ENCODE measurements at places on chromosomes 4 and X.

- no peak for DNase-seq
Measured at GRCh38 chr4:150389896-150390530, 191.9 kb upstream of the MAB21L2 start.

GRCh38 chr4:152369902-152370295 is 166.0 kb downstream of the FBXW7 start:
- DNase-seq = no peak

GRCh38 chr4:9988363-9988749 is 32.9 kb downstream of the SLC2A9 start:
- DNase-seq = no peak

- DNase-seq = no peak
Measured at GRCh38 chr4:88391703-88392102, 13.1 kb downstream of the HERC6 start.

DNA sequence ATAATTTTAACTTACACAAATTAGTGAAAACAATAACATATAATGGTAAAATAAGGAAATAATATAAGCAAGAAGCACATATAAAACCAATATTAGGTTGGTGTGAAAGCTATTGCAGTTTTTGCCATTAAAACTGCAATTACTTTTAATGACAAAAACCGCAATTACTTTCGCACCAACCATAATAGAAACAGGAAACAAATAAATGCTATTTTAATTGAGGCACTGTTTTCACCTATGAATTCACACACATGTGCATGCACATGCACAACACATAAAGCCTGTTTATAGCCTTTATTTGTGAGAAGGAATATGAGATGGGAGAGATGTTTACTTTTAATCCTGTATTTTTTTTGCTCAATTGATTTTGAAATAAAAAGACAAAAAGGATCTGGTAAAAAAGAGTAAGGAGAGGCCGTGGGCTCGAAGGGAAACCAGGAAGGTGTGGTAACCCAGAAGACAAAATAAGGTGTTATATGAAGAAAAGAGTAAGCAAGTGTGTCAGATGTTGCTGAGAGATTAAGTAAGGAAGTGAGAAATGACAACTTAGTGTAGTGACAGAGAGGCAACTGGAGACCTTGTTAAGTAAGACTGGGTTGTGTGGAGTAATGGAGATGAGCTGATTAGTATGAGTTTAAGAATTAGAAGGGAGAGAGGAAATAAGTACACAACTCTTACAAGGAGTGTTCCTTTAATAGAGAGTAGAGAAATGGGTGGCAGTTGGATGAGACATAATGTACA is 69.0 kb downstream of the KLHL13 start:
- no peak for DNase-seq

DNA sequence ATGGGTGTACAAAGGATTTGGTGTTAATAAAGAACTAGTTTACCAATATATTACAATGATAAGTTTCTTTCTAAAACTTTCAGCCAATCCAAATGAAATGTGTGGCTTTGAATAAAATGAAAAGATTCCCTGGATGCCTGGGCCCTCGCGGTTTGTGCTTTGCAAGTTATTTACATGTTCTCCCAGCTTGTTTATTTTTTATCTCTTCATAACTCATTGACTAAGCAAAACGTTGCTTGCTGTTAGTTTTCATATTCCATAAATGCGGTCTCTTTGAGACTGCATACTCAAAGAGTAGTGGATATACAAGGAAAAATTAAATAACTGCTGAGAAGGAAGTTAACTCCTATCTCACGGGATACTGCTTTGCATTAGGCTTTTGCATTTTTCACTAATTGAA is 26.0 kb downstream of the FHDC1 start:
- no peak for DNase-seq

- no peak for DNase-seq
Measured at GRCh38 chrX:421646-422391, 35.1 kb upstream of the PPP2R3B start.

- DNase-seq = no peak
Measured at GRCh38 chrX:139290310-139290709, 240.2 kb upstream of the F9 start.

- DNase-seq = no peak
Measured at GRCh38 chr4:98828801-98829200, 100.1 kb downstream of the EIF4E start.

- no peak for DNase-seq
Measured at GRCh38 chr4:116357758-116358157, 727.6 kb downstream of the TRAM1L1 start.

Data from NCI-H345 (cell line).